ENCODE measurements at places on chromosomes 1 and 21.

DNA sequence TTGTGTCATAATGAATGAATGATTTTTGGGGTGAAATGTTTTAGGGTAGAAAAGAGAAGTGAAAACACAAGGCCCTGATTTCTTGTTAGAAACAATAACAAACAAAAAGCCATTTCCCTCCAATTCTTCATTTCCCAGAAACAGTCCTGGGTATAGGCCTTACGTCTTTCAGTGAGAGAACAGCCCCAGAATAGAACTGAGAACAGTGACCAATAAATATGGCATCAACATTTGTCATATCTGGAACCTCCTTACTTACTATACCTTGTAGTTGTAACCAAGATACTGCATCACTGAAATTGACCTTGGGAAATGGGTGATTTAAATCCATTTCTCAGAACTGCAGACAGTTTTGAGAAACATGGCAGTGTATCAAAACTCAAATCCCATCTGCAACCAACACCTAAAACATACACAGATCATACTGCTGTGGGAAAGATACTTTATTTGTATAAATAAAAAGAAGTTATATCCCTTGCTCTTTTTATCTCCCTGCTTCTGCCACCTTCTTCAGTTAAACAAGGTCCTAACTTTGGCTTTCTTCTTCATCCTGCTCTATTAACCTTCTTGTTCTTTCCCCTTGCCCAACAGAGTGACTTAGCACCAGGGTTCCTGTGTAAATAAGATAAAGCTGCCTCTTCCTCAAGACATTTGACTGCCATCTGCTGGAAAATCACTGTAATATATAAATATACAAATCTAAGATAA is 19.5 kb downstream of the XKR8 start:
- peak; percentile 63 for DNase-seq

DNA sequence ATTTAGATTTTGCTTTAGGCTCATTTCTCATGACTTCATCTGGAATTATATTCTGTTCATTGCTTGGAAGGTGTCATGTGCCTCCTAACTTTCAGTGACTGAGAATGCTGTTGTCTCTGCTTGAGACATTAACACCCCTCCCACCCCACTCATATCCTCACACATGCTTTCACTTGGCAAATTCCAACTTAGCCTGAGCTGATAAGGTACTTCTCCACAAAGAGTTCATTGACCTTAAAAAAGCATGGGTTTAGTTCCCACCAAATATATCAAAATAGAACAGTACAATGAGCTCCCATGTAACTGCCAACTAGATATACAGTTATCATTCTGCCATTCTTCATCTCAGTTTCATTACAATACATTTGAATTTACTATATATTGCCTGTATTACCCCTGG is 576.5 kb upstream of the ADGRL2 start:
- DNase-seq: no peak

DNA sequence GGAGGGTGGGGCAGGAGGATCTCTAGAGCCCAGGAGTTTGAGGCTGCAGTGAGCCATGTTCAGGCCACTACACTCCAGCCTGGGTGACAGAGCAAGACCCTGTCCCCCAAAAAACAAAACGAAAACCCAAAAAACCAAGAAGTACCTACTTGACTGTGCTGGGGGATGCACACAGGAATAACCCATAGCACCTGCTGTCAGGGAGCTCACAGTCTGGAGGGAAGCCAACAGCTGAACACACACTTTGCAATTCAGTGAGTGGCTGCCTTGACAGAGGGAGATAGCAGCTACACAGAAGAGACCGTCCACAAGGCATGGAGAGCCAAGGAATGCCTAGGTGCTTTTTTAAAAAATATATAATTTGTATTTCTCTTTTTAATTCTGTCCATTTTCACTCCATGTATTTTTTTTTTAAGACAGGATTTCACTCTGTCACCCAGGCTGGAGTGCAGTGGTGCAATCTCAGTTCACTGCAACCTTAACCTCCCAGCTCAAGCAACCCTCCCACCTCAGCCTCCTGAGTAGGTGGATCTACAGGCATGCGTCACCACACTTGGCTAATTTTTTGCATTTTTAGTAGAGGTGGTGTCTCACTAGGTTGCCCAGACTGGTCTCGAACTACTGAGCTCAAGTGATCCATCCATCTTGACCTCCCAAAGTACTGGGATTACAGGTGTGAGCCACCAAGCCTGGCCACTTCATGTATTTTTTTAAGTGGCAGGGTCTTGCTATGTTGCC is 68.7 kb downstream of the NID1 start:
- DNase-seq: no peak

GRCh38 chr1:224294775-224295174 is 35.2 kb downstream of the NVL start:
- DNase-seq: no peak

DNA sequence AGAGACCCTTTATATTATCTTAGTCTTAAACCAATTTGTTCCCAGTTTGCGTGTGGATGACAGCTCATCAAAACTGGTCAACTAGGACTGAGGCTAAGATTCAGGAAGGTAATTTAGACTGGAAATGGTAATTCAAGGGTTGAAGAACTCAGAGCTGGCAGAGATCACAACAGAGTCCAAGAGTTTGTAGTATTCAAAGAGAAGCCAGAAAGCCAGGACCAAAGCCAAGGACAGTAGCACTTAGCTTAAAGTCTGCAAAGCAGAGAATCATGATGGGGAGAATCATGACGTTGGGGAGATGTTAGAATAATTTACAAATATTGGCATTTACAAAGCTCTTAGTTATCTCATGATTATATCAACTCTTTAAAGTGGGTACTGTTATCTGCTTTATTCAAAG is 32.6 kb downstream of the RNF11 start:
- DNase-seq: peak; percentile 64

GRCh38 chr1:60875138-60875537 is 207.2 kb upstream of the NFIA start:
- DNase-seq: no peak

GRCh38 chr1:167510881-167511280 is 7.4 kb downstream of the CD247 start:
- no peak for DNase-seq

GRCh38 chr21:35394634-35395369 is 345.7 kb upstream of the RUNX1 start:
- DNase-seq: peak; percentile 58

GRCh38 chr1:211811126-211811525 is 19.4 kb downstream of the LPGAT1 start:
- DNase-seq: no peak
